C1 segment of cervical spinal cord (tissue), 14 donors: ENCODE measurements at places on chromosomes 3 and 15.

DNA sequence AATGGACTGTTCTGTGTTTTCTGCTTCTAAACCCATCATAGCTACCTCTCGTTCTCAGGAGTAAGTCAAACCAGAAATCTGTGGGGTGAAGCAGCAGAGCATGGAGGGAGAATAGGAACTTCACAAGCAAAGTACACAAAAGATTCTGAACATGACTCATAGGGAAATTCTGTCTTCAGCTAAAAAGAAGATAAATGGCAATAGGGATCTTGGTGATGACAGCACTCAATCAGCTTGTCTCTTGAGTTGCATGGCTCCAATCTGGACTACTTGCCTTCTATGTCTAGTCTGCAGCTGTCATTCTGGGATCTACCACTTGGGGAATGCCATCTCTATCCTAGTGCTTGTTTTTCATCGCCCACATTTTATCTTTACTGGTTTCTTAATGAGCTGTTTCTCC lies 13.5 kb upstream of the GRAMD1C start:
- DNase-seq: no peak

DNA sequence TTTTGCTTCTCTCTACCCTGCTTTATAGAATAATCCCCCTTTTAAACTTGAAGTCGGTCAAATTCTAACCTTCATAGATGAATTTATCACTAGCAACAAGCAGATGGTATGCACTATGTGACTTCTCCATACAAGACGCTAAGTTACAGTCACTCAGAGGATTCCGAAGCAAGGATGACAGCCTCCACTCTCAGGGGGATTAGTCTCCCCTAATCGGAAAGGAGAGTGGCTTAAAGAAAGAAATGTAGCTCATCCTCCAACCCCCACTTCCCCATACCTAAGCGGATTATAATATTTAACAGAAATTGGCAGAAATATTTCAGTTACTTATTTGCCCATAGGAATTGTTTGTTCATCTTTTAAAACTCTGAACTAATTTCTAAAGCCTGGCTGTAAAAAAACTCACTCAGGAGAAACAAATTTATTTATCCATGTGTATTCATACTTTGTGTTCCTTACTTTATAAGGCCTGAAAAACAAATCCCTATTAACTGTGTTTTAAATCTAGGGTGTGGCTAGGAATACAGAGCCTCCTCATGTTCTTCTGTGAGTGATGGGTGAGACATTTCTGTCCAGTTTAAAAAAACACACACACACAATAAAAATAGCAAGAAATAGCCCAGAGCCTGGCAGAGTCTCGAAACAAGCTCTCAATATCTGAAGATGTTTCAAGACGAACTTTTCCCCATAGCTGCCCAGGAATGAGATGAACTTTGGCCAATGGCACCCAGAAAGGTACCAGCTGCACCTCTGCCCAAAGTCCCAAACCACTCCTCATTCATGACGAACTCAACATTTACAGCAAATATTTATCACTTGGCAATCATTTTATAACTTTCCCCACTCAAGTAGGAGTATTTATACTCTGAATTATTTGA lies 18.7 kb downstream of the SIAH2 start:
- DNase-seq: no peak

GRCh38 chr3:171387062-171387461 lies 73.1 kb downstream of the TNIK start:
- DNase-seq: no peak

GRCh38 chr3:139676108-139676507 lies 1.7 kb downstream of the NMNAT3 start:
- DNase-seq: no peak

- no peak for DNase-seq
Measured at GRCh38 chr3:156576651-156577348, 21.9 kb upstream of the SSR3 start.

GRCh38 chr3:187902936-187903335 lies 157.7 kb upstream of the BCL6 start:
- no peak for DNase-seq

DNA sequence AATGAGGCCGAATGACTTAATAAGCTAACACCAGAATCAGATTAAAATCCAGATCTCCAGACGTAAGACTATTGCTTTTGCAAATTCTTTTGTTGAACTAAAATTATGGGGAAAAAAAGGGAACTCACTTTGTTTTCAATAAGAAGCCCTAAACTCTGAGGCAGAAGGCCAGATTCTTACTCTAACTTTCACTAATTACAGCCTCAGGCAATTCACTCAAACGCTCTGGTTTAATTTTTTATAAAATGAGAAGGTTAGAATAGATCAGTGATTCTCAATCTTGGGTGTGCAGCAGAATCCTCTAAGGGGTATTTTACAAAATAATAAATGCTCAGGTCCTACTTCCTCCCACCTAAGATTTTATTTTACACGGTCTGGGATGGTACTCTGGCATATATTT lies 38.1 kb downstream of the C3orf70 start:
- no peak for DNase-seq

DNA sequence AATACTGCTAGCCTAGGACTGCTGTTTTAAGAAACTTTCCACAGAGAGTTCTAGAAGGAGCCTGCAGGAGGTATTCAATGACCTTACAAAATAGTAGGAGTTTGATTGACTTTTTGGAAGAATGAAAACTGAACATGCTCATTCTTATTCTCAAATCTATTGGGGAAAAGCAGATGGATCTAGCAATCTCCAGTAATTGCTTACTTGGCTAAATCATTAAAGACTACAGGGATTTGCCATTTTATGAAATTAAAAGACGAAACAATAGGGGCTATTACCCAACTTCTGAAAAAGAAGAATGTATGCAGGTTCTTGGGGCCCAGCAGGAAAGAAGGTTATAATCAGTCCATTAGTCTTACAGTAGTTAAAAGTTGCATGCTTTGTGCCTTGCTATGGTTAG lies 29.9 kb upstream of the PEX5L start:
- DNase-seq: no peak
